ENCODE measurements at places on chromosomes 6 and 20. TPM values are rescaled to one million over a fixed set of nuclear protein-coding genes. Genes with fewer than 3 reads are reported as not detected.

GRCh38 chr6:25642667-25643328 lies 9.2 kb upstream of the SCGN start:
- DNase-seq = no peak

THBS2 gene
- polyA plus RNA-seq = 0.96 TPM

GRCh38 chr20:51660672-51661608 lies 107.2 kb downstream of the ATP9A start:
- no peak for DNase-seq

DNA sequence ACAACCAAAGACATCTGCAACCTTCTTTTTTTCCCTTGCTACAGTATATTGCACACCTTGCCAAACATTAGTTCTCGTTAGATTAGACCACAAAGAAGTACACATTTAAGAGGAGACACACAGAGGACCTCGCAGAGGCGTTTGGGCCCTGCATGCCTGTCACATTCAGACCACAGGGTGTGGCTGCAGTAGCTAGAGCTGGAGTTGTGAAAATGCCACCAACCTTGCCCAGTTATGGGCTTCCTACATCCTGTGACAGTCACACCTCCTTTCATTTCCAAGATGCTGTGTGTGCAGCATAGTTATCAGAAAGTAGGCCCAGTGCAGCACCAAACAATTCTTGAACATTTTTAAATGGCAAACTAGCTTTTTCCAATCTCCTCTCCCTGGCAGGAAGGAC lies 2.4 kb downstream of the SYNE1 start:
- DNase-seq = no peak

STMND1 gene
- 2.2 TPM for polyA plus RNA-seq

MOXD1 gene
- 0.52 TPM for polyA plus RNA-seq

ID1 gene
- polyA plus RNA-seq = 64.7 TPM

- no peak for DNase-seq
Measured at GRCh38 chr20:12824328-12825225, 184.2 kb upstream of the SPTLC3 start.

SLC24A3 gene
- 0.49 TPM for polyA plus RNA-seq

DNA sequence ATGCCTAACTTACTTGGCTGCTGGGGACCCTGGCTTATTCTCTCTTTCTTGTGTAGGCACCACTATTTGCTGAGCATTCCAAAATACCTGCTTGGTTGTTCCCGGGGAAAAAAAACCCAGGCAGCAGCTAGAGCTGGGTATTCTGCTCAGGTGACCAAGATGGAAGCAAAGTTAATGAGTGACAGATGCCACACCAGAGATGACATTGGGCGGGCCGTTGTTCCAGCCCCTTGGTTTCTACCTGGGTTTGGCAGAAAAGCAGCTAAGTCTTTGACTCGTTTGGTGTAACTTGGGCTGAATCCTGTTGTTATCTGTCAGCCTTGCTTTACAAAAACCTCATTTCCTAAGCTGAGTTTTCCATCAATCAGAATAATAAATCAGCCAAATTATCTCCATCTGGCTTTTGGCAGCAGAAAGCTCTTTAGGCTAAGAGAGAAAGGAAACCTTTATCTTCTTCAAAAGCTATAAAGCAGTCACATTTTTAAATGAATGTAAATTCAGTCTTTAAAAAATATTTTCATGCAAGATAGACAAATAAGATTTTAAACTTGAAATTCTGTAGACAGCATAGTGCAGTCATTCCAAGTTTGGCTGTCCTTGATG lies 202.0 kb upstream of the GMDS start:
- DNase-seq = no peak

DNA sequence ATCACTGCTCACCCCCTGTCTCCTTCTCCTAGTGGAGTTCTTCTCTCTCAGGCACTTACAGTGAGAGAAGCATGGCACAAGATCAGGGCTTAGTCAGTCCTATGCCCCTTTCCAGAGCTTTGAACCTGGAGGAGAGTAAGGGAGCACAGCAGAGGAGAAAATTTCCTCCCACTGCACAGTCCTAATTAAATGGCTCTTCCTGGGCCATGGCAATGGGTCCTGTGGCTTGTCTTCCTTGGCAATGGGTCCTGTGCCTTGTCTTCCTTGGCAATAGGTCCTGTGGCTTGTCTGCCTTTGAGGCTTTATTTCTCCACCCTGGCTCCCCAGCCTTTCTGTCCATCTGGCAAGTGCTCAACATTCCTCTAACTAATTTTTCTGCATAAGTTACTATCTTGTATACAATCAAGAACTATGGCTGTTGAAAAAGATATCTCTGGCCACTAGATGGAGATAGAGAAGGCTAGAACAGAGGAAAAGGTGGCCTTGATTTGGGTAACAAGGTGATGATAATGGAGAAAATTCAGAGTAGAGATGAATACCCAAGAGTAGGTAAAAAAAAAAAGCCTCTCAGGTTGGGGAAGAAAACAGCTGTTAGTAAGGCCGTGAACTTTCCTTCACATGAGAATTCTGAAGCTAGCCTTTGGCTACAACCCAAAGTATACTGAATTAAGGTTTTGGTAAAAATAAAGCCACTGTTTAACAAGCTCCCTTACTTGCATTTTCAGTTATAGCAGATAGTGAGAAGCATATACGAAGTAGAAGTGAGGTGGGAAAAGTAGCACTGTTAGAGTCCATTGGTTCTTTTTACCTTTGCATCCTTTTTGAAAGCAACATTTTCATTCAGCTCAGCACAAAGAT lies 504.9 kb downstream of the DOK5 start:
- no peak for DNase-seq

DNA sequence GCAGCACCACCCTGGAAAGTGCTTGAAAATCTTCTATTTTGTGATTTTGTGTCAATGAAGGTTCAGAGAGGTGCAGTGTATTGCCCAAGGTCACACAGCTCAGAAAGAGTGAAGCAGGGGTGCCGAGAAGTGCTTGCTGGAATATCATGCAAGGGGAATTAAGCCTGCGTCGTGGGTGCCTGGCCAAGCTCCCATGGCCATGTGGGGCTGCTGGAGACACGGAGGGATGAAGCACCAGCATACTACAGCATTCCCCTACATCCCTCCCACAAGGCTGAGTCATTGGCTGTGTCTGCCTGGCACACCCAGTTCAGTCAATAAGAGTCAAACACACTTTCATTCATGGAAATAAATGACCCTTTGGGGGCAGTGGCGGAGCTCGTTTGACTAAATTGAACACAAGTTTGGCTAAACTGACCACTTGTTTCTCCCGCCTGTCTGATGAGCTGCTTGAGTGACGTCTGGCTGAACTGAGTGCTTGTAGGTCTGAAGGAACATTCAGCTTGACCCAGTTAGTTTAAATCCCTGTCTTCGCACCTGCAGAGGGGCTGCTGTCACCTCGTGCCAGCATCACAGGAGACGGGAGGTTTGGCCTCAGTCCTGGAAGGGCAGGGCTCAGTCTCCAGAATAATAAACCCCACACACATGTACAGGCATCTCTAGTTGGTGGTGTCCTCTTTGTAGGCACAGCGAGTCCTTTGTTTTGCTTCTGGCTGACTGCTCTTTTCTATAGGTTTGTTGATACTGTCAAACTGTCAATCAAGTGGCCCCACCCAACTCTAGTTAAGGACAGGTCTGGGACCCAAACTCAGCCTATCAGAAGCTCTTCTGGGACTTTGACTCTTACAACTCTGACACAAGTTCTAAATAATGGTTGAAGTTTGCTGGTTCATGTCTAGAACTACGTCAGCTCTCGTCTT lies 8.4 kb upstream of the TGM2 start:
- DNase-seq = no peak

DNA sequence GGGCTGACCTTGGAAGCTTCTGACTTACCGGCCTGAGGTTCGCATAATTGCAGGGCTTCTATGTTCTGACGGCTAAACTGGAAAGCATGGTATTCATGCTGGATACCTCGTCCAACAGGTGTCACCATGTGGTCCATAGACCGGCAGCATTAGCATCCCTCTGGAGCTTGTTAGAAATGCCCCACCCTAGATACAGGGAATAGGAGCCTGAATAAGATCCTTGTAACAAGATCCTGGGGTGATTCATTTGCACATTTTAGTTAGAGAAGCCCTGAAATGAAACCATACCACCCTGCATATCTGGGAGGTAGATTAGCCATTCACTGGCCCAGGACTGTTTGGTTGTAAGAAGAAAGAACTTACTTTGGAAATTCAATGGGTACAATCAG lies 77.7 kb downstream of the TMEM170B start:
- DNase-seq = no peak

- no peak for DNase-seq
Measured at GRCh38 chr6:80183019-80183795, 76.7 kb downstream of the BCKDHB start.

ULBP2 gene
- 0.19 TPM for polyA plus RNA-seq

GRCh38 chr20:34956041-34956458 lies 382 bp downstream of the MYH7B start:
- no peak for DNase-seq

DNA sequence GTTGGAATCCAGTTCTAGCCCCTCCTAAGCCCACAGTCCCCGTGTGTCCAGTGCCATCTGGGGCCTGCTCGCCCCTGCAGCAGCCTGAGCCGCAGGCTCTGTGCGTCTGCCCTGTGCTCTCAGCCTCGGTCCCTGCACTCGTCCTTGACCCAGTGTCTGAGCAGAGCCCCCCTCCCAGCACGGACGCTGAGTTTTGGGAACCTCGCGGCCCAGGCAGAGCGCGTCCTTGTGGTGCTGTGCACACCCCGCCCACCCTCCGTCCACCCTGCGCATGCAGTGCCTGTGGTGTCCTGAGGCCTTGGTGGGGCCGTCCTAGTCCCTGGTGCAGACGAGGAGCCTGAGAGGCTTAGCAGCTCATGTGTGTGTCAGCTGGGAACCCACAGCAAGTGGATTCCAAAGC lies 31.6 kb downstream of the OSBPL2 start:
- DNase-seq = no peak

PRDM13 gene
- not detected for polyA plus RNA-seq

- DNase-seq = no peak
Measured at GRCh38 chr6:30157581-30157980, 3.4 kb downstream of the TRIM10 start.

SLC32A1 gene
- not detected for polyA plus RNA-seq

MEP1A gene
- 0.02 TPM for polyA plus RNA-seq

GSS gene
- 32.2 TPM for polyA plus RNA-seq

GRCh38 chr6:114053791-114054190 lies 82.8 kb upstream of the HDAC2 start:
- no peak for DNase-seq

GLP1R gene
- 3.4 TPM for polyA plus RNA-seq

DNA sequence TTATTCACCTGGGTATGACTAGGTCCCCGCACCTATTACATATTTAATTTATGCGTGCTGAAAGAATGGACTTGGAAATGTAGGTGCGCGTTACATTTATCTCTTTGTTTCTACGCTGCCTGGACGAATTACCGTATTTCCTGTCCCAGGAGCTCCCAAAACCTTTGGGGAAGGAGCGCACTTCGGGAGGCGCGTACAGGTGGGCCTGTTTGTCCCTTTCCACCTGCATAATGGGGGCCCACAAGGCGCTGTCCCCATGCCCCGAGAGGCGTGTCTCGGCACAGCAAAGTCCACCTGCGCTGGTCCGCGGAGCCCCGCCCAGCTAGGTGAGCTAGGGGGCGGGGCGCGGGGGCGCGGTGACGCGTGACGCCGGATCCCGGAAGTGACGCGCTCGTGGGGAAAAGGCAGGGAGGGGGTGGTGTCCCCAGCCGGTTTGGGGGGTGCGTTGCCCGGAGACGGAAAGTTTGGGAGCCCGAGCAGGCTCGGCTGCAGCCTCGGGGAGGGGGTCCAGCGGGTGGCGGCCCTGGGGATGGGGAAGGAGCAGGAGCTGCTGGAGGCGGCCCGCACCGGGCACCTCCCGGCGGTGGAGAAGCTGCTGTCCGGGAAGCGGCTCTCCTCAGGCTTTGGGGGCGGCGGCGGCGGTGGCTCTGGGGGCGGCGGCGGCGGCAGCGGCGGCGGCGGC lies at the start of gene ANKS1A:
Gene ANKS1A, plus strand, starts transcription at position 382 of the 682 bp plus-strand sequence. Its CDS starts 148 bp downstream, at position 530.
- DNase-seq = peak; percentile 97
